Activated CD4-positive, alpha-beta T cell treated with anti-CD3 and anti-CD28 coated beads, Interleukin-2, amount 50 U/mL, for 16 hours (primary cell): ENCODE measurements at places on chromosomes 7 and 10.

- no peak for DNase-seq
Measured at GRCh38 chr7:17466216-17466615, 167.8 kb downstream of the AHR start.

DNA sequence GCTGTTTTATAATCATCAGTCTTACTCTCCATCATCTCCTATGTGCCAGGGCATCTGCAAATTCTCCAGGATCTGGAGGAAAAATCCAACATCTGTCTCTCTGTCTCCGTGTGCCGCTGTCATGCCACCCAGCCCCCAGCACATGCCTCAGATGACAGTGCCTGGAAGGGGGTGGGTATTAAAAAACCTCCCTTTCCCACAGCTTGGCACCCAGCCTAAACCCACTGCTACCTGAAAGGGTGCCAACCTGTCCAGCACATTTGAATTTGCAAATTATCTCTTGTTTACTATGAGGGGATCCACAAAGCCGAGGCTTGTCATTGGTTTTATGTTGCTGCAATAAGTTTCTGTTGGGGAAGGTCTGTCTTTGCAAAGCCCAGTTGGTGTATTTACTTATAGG is 73.1 kb downstream of the EMX2 start:
- no peak for DNase-seq

- DNase-seq, result peak; percentile 9
Measured at GRCh38 chr10:59234816-59235429, 58.5 kb downstream of the PHYHIPL start.

- no peak for DNase-seq
Measured at GRCh38 chr7:104820836-104821535, 193.0 kb upstream of the KMT2E start.

- DNase-seq, result peak; percentile 27
Measured at GRCh38 chr10:44386546-44387052, 1.7 kb upstream of the CXCL12 start.

DNA sequence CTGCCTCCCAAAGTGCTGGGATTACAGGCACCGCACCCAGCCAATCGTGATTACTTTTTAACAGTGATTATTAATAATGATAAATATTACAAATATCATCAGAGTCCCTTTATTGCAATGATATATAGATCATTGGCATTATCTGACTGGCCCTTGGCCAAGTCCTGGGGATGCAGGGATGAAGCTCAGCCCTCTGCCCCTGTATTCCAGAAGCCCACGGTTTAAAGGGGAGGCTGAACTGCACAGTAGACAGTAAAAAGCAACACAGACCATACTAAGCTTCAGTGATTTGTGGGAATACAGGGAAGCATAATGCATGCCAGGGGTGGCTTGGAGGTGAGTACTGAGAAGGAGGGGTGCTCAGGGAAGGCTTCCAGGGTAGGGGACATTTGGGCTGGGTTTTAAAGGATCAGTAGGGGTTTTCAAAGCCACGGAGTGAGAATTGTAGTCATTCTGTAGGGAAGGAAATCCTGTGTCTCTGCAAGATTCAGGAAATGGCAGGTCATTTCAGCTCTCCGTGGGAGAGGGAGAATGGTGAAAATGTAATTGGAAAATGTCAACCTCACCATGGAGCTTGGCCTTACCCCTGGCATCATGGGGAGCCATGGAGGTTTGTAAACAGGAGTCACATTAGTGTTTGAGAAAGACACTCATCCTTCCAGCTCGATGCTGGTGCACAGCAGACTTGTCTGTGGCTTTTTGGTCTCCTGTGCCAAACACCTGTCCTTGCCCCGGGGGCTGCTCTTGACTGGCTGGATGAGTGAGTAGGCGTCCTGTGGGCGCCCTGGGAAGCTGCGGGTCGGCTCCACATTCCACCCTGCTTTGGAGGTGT is 8.8 kb downstream of the ADAMTS14 start:
- no peak for DNase-seq

GRCh38 chr10:124043310-124044142 is 49.9 kb downstream of the CHST15 start:
- no peak for DNase-seq

DNA sequence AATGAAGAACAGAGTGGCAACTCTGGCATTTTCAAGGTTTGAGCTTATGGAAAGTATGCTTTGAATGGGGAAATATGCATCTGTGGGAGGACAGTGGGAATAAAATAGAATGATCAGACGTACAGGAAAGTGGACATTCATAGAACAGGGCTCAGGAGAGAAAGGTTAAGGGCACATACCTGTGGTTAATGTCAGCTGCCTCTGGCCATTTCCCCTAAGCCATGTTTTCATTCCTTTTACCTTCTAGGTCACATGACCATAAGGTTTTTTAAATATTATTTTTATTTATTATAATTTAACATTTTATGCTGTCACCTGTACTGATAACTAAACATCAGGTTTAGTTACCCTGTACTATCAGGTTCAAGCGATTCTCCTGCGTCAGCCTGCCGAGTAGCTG is 52.8 kb downstream of the LRRC4 start:
- no peak for DNase-seq

GRCh38 chr10:79003183-79004100 is 65.3 kb upstream of the ZMIZ1 start:
- DNase-seq, result no peak

GRCh38 chr7:30276203-30276900 is 8.0 kb upstream of the ZNRF2 start:
- DNase-seq, result peak; percentile 54

GRCh38 chr10:120788771-120789170 is 62.4 kb upstream of the WDR11 start:
- no peak for DNase-seq

DNA sequence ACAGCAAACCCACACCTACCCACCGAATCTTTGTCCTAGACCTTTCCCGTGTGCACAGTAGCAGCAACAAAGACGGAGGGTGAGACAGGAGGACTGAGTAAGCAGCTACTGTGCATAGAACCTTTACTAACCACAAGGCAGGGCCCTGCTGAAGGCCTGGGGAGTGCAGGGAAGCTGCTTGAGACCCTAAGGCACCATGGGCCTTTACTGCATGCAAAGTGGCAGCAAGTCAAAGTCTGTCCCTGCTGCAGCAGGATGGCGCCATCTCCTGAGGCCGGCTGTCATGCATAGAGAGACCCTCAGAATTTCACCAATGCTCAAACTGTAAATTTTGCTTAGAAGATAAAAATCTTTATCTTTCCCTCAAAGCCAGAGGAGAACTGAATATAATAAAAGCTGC is 610.5 kb downstream of the ACTR3B start:
- no peak for DNase-seq

- DNase-seq, result no peak
Measured at GRCh38 chr7:12809476-12809875, 122.0 kb downstream of the ARL4A start.

GRCh38 chr7:151680810-151681209 is 161.1 kb upstream of the RHEB start:
- no peak for DNase-seq

- DNase-seq, result no peak
Measured at GRCh38 chr10:91602868-91603568, 29.9 kb downstream of the PPP1R3C start.

GRCh38 chr10:17216217-17216900 is 11.7 kb upstream of the VIM start:
- DNase-seq, result peak; percentile 94

GRCh38 chr7:517774-518629 is 1.6 kb downstream of the PDGFA start:
- no peak for DNase-seq

DNA sequence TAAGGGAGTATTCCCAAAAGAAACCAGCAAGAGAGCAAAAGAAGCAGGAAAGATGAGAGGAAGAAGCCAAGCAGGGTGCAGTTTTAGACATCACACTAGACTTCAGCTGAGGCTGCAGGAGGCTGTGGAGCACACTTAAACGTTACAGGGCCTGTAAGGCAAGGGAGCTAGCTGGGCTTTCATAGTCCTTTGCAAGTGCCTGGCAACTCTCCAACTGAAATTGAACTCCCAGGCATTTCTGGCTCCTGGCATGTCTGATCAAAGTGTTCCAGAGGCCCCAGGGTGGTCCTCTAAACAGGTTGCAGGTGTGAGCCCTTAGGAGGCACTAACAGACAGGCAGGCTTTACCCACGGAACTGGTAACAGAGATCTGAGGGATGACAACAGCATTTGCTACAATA is 750.2 kb downstream of the XPNPEP1 start:
- no peak for DNase-seq

DNA sequence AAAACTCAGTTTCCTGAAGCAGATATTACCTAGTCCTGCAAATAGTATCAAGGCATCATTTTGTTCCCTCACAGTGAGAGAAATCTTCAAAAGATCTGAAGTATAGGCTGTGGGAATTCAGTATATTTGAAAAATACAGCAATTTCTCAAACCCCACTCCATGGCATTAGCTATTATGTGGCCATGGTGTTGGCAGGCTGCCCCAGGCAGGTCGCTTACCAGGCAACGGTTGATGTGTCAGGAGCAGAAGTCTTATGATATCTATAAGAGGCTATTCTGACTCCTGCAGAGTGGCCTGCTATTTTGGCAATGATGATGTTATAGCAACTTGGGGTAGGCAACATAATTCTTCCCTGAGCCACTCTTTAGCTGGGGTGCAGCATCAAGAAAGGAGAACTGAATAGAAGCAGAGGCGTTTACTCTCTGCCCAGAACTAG is 187.9 kb downstream of the PLXDC2 start:
- DNase-seq, result no peak

GRCh38 chr7:26318921-26319320 is 27.3 kb downstream of the SNX10 start:
- DNase-seq, result no peak

GRCh38 chr7:83210479-83210878 is 47.8 kb upstream of the PCLO start:
- no peak for DNase-seq

DNA sequence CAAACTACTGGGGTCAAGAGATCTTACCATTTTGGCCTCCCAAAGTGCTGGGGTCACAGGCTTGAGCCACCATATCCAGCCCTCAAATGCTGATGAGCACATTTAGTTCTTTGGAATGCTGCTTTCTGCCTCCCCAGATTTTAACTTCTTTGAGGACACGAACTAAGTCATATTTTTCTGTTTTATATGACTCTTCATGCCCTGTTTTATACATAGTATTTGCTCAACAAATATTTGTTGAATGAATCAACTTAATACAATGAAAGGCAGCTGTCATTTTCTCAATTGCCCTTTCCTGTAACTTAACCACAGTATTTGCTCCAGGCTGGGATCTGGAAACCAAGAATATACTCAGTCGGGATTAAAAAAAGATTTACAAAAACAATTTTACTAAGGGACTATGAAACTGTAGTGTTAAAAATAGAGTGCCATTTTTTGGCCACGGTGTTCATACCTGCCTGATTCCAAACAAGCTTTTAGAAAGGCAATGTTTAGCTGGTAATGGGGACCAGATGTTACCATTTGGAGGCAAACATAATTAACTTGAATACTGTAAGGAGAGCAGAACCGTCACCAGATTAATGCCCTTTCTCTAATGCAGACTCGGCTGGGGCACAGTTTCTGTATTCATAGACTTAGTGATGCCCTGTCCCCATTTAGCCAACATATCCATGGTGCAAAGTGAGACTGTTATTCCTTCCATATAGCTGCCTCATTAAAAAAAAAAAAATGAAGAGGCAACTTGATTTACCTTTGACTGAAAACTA is 117.6 kb downstream of the NRP1 start:
- DNase-seq, result no peak

- no peak for DNase-seq
Measured at GRCh38 chr7:129188372-129188891, at the start of gene SMO. Gene SMO (plus strand): TSS chr7:129188633. CDS start chr7:129189152, 519 bp downstream.

DNA sequence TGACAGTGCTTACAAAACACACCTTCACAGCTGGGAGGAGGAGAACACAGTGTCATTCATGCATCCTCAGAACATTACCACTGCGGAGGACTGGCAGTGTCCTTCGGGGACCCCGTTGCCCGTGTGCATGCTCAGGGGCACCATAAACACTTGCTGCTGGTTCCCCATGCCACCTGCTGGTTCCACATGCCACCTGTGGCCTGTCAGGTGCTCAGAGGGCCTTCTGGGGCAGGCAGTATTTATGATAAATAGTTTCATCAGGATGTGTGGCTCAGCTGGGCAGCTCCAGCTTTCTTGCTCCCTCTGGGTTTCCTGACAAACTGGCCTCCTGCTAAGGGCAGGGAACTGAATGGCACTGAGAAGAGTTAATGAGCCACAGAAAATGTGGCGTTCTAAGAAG is 32.1 kb downstream of the CELF2 start:
- no peak for DNase-seq

- DNase-seq, result no peak
Measured at GRCh38 chr7:47954231-47954911, 6.1 kb upstream of the PKD1L1 start.

DNA sequence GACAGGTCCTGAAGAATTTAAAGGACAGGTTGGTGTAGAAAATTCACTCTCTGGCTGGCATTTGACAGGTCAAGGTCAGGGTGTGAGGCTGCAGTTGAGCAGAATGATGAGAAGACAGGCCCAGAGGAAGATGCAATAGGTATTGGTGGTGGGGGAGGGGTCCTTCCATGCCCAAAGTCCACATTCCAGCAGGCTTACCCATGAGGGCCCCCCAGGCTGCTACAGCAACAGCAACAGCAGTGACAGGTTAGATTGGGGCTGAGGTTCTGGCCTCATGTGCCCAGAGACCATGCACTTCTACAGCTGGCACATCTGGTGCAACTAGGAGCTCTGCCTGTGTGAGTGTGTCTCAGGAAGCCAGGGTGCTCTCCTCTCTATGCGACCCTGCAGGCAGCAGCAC is 223.5 kb upstream of the GHITM start:
- DNase-seq, result no peak

- no peak for DNase-seq
Measured at GRCh38 chr7:30202671-30203070, 67.9 kb downstream of the MTURN start.

- DNase-seq, result no peak
Measured at GRCh38 chr7:147068842-147069241, 952.2 kb downstream of the CNTNAP2 start.

DNA sequence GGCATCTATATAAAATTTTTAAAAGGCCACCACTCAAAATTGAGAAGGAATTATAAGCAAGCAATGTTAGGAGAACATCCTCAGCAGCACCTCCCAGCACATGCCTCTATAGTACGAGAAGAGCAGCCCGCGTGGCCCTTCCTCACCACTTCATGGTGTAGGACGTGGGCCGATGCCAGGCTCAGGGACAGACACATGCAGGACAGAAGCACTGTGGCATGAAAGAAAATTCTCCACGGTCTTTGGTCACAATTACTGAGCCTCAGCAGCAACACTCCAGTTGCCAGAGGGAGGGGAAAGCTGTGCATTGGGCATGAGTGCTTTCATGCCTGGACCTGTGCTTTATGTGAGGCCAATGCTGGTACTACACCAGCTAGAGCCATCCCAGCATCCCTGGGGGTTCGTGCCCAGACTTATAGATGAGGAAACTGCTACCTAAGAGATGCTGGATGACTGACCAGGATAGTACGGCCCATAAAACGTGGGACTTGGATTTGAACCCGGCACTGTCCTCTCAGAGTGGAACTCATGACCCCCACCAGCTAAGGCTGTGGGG is 164.7 kb downstream of the ADAM12 start:
- no peak for DNase-seq

DNA sequence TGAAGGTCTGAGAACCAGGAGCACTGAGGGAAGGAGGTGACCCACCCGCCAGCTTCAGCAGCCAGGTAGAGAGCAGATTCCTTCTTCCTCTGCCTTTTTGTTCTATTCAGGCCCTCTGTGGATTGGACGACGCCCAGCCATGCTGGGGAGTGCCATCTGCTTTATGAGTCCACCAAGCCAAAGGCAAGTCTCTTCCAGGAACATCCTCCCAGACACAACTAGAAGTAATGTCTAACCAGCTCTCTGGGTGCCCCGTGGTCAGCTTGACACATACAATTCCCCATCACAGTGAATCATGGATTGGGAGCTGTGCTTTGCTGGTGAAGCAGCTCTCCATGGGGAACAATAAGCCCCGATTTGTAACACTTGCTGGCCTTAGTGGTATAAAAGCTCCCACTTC is 125.2 kb downstream of the CCDC3 start:
- no peak for DNase-seq
